Left renal pelvis (tissue), 4 donors: ENCODE measurements at places on chromosomes 4 and X. TPM values are rescaled to one million over a fixed set of nuclear protein-coding genes. Genes with fewer than 3 reads are reported as not detected.

DNA sequence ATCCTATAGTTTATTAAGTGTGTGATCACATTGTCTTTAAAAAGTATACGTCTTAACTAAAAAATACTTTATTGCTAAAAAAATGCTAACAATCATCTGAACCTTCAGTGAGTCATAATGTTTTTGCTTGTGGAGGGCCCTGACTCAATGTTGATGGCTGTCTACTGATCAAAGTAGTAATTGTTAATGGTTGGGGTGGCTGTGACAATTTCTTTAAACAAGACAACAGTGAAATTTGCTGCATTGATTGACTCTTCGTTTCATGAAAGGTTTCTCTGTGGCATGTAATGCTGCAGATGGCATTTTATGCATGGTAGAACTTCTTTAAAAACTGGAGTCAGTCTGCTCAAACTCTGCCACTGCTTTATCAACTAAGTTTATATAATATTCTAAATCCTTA lies 101.4 kb upstream of the IL15 start:
- DNase-seq: no peak

DNA sequence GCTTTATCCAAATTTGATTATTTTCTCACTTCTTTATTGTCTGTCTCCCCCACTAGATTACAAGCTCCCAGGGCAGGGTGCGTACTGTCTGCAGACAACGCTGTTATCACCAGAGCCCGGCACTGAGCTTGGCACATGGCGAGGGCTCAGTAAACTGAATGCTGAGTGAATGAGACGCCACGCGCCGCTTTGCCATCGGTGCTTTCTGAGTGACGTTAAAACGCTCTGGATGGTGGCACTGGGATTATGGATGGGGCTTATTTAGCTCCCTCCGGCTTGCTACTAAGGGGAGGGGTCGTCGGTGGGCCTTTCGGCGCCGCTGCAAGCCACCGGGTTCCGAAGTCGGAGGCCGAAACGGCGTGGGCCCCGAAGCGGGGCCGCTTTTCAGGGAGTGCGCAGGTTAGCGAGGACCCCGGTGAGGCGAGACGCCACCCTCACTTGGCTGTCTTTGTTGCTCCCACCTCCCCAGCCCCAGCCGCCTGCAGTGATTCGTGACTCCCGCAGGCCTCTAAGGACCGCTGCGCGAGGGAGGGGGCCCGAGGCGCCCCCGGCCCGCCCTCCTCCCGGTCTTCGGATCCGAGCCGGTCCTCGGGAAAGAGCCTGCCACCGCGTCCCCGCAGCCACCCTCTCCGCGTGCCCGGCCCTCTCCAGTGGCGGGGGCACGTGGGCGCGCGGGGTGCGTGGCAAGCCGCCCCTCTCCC lies 569 bp upstream of the FHL1 start:
- no peak for DNase-seq

GRCh38 chrX:19798423-19798822 lies 89.0 kb downstream of the SH3KBP1 start:
- no peak for DNase-seq

GRCh38 chrX:63350941-63351616 lies at the start of gene SPIN4:
SPIN4 (minus strand) TSS chrX:63351332; CDS start chrX:63350819, 513 bp downstream.
- peak; percentile 66 for DNase-seq

- no peak for DNase-seq
These were observed 9.3 kb downstream of the NKX1-1 start for GRCh38 chr4:1396806-1397455.

GAGE12E gene
- polyA plus RNA-seq: not detected

ZFP92 gene
- polyA plus RNA-seq: 0.80 TPM
